ENCODE measurements at places on chromosomes 2 and 18.

DNA sequence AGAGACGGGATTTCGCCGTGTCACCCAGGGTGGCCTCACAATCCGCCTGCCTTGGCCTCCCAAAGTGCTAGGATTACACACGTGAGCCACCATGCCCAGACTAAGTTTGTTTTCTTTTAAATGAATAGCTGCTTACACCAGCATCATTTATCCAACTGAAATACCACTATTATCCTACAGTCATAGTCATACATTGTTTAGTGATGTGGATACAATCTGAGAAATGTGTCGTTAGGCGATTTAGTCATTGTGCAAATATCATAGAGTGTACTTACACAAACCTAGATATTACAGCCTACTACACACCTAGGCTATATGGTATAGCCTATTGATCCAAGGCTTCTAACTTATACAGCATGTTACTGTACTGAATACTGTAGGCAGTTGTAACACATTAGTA lies 10.3 kb downstream of the ZC3H15 start:
- no peak for DNase-seq

DNA sequence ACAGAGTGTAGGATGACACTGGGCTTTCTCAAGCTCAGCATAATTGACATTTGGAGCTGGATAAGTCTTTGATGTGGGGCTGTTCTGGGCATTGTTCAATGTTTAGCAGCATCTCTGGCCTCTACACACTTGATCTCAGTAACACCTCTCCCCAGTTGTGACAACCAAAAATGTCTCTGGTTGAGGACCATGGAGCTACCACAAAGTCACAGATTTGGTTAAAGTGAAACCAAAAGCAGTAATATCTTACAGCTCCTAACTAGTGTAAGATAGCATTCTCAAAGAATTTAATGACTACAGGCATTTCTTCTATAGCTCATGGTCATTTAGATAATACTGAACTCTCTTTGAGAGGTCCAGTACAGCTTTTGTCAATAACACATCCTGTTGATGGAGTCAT lies 23.4 kb upstream of the PAX3 start:
- DNase-seq: no peak

DNA sequence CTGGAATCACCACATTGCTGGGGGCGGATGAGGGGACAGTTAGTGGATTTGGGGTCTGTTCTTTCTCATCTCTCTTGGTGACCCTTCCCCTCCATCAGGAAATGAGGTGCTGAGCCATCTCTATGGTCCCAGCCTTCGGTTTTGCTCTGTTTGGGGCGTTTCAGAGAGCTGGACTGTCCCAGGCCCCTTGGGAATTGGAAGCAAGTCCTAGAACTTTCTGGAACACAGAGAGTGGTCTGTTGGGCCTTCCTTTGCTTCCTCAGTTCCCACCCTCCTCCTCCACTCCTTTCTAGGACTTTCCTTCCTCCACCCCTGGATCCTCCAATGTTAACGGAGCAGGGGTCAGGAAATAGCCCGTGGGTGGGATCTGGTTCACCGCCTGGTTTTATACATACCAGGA lies 17.0 kb downstream of the RRM2 start:
- DNase-seq: no peak

- no peak for DNase-seq
Measured at GRCh38 chr2:195151711-195152110, 505.3 kb upstream of the SLC39A10 start.

- no peak for DNase-seq
Measured at GRCh38 chr2:1995584-1995983, 251.3 kb upstream of the PXDN start.

- no peak for DNase-seq
Measured at GRCh38 chr2:200422071-200422470, 87.8 kb downstream of the KCTD18 start.

GRCh38 chr2:127594116-127594591 lies 51.8 kb upstream of the GPR17 start:
- no peak for DNase-seq

GRCh38 chr2:71898375-71898774 lies 249.3 kb downstream of the CYP26B1 start:
- no peak for DNase-seq

GRCh38 chr18:49778826-49779465 lies 34.4 kb downstream of the ACAA2 start:
- no peak for DNase-seq

GRCh38 chr2:127577973-127578372 lies 42.5 kb downstream of the MYO7B start:
- DNase-seq: no peak
